Suppressor macrophage (primary cell): ENCODE measurements at places on chromosomes 11 and 22.
A peak's percentile ranks its signal among the peaks of the same experiment; 100 is the strongest.

GRCh38 chr11:119772641-119773415 is 43.8 kb upstream of the NECTIN1 start:
- no peak for DNase-seq

DNA sequence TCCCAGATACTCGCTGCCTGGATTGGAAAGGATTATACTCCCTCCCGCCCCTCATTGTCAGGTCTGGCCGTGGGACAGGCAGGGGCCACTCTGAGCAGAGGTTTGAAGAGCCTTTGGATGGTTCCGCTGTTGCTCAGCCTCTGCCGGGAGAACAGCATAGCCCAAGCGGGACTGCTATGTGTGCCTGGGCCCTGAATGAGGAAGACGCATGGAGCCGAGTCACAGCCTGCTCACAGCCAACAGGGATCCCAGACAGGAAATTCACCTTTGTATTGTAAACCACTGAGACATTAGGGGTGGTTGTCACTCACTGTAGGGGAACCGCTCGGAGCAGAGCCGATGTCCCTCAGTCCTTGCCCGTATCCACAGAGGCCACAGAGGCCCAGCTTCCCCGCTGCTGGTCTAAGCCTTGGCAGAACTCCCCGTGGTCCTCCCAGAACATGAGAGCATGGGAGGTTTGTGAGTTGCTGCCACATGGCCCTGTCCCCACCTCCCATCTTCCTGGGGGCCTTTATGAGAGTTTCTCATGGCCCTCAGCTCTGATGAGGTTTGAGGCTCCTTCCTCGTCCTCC is 10.7 kb upstream of the FAM118A start:
- peak; percentile 19 for DNase-seq

- DNase-seq: no peak
Measured at GRCh38 chr11:81579339-81579738, 1154.3 kb downstream of the FAM181B start.

GRCh38 chr22:31282748-31283468 is 9.4 kb downstream of the PIK3IP1 start:
- DNase-seq: no peak

GRCh38 chr22:20299746-20300136 is 20.1 kb downstream of the DGCR6L start:
- no peak for DNase-seq

- no peak for DNase-seq
Measured at GRCh38 chr22:30400159-30400558, 3.3 kb downstream of the SEC14L2 start.

GRCh38 chr22:45235101-45235777 is 5.5 kb downstream of the KIAA0930 start:
- DNase-seq: peak; percentile 79

- no peak for DNase-seq
Measured at GRCh38 chr11:94770563-94771120, 2.5 kb downstream of the AMOTL1 start.

- DNase-seq: peak; percentile 6
Measured at GRCh38 chr11:103110391-103110790, 1.2 kb downstream of the DYNC2H1 start.

DNA sequence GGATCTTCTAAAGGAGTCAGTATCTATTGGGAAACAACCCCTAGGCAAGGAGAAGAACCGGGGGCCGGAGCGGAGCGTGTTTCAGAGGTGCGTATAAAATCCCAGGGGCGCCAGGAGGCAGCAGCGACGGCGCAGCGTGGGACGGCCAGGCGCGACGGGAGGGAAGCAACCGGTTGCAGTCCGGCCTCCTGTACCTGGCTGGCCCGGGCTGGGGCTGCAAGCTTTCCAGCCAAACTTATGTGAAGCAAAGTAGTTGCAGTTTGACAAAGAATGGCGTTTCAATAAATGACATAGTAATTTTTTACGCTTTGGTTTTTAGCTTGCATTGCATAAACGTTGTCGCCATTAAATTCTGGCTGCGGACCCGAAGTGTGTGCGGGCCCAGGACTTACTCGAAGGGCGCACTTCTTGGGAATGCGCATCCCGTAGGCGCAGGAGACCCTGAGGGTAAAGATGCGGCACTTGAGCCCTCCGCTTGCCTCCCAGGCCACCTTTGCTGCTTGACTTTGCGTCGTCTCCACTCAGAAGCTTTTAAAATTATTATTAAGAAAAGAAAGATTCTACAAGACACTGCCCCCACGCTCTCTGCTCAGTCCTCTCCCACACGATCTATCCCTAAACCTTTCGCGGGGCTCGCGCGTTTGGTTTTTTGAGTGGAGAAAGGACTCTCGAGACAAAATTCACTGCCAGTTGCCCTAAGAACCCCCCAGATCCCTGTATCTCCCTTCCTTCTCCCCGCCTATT is 1.6 kb upstream of the WT1 start:
- no peak for DNase-seq

DNA sequence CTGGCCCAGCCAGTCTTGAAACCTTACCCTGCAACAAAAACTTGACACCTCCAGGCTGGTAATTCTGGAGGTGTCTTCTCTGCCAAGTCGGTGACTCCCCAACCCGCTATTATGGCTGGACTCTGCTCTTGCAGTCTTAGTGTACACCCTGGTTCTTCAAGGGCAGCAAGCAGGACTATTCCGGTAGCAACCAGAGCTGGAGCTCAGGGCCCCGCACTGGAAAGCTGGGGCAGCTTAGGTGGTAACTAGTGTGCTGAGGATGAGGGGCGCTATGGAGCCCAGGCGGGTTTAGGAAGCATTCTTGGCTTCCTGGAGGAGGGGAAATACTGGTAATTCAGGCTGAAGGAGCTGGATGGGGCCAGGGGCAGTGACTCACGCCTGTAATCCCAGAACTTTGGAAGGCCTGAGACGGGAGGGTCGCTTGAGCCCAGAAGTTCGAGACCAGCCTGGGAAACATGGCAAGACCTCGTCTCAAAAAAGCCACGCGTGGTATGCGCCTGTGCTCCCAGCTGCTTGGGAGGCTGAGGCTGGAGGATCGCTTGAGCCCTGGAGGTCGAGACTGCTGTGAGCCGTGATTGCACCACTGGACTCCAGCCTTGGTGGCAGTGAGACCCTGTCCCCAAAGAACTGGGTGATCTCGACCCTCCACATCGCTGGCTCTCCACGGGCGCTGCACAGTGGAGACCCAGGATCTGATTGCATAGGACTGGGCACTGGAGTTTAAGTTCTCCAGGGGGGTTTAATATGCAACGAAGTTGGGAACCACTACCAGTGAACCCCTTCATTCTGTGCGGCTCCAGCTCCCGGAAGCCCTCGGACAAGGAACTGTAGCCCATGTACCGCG is 10.6 kb upstream of the AIFM3 start:
- peak; percentile 18 for DNase-seq

- DNase-seq: no peak
Measured at GRCh38 chr11:33347490-33348125, 90.4 kb downstream of the HIPK3 start.

GRCh38 chr11:63880403-63880790 is 36.6 kb downstream of the RCOR2 start:
- no peak for DNase-seq

DNA sequence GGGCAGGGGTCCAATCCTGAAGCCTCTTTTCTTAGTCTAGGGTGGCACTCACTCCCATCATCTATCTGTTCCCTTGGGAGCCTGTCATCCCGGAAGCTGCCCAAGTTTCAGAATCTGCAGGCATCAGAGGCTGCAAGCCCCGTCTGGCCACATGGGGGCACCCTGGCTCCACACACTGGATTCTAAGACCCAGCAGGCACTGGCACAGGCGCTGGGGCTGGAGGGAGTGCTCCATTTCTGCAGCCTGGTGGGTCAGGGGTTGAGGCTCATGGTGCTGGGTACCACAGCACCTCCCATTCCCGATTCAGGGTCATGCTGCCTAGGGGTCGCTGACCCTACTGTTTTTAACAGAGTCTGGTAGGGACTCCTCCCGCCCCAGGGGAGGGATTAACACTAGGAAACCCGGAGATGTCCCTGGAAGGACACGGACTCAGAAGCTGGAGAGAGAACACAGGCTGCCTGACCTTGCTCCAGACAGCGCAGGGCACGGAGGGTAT is 243.9 kb upstream of the SYN3 start:
- DNase-seq: peak; percentile 84
